GM23248 (cell line): ENCODE measurements at places on chromosomes 1 and 21. TPM values are rescaled to one million over a fixed set of nuclear protein-coding genes. Genes with fewer than 3 reads are reported as not detected.

Gene PTTG1IP
- total RNA-seq, result 680 and 814 TPM in 2 replicates

Gene HHAT
- 1.9 TPM in 2 replicates for total RNA-seq

Gene POGK
- 25.5 and 26.9 TPM in 2 replicates for total RNA-seq

Gene CFAP410
- total RNA-seq, result 17.0 and 20.5 TPM in 2 replicates

Gene ATP1A4
- not detected in 2 replicates for total RNA-seq

Gene ZSWIM5
- total RNA-seq, result 0.54 and 1.1 TPM in 2 replicates

GRCh38 chr1:235027076-235027861 lies 101.4 kb downstream of the TOMM20 start:
- DNase-seq, result no peak
- H3K36me3 ChIP-seq, result no peaks in the 10 kb centered on the region
- H3K27me3 ChIP-seq, result no peaks in the 10 kb centered on the region
- H3K27ac ChIP-seq, result no peak overlapping the region

GRCh38 chr21:45488931-45489721 lies 53.1 kb downstream of the SLC19A1 start:
- H3K27me3 ChIP-seq, result no peaks in the 10 kb centered on the region
- DNase-seq, result no peak
- H3K36me3 ChIP-seq, result no peaks in the 10 kb centered on the region
- no peak overlapping the region for H3K4me3 ChIP-seq
- no peak overlapping the region for H3K27ac ChIP-seq
- no peaks in the 10 kb centered on the region for H3K4me1 ChIP-seq

DNA sequence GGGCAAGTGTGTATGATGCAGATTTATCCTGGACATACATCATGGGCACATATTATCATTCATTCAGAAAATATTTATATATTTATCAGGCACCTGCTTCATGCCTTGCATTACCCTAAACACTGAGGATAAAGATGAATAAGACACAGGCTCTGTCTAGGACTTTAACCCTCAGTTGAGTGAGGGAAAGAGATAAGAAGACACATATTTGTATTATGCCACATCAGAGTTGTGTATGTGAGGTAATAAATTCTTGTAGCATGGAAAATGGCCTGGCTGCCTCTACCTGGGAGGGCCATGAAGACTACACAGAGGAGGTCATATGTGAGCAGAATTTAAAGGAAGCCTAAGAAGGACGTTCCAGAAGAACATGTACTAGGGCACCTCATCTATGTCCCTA lies 275.8 kb upstream of the ST6GALNAC5 start:
- H3K4me3 ChIP-seq, result no peak overlapping the region
- H3K36me3 ChIP-seq, result no peaks in the 10 kb centered on the region
- H3K4me1 ChIP-seq, result no peaks in the 10 kb centered on the region
- no peak overlapping the region for H3K27ac ChIP-seq

- H3K4me1 ChIP-seq, result peaks cover 12% of the 10 kb centered on the region
- DNase-seq, result no peak
- no peaks in the 10 kb centered on the region for H3K27me3 ChIP-seq
- H3K27ac ChIP-seq, result no peak overlapping the region
- H3K36me3 ChIP-seq, result no peaks in the 10 kb centered on the region
Measured at GRCh38 chr21:27817074-27817473, 850.2 kb upstream of the ADAMTS5 start.

- DNase-seq, result no peak
- H3K4me3 ChIP-seq, result peak overlapping the region; percentile 88
- H3K27ac ChIP-seq, result peak overlapping the region; percentile 77
- no peaks in the 10 kb centered on the region for H3K27me3 ChIP-seq
Measured at GRCh38 chr1:46617108-46617800, 643 bp upstream of the MOB3C start.

DNA sequence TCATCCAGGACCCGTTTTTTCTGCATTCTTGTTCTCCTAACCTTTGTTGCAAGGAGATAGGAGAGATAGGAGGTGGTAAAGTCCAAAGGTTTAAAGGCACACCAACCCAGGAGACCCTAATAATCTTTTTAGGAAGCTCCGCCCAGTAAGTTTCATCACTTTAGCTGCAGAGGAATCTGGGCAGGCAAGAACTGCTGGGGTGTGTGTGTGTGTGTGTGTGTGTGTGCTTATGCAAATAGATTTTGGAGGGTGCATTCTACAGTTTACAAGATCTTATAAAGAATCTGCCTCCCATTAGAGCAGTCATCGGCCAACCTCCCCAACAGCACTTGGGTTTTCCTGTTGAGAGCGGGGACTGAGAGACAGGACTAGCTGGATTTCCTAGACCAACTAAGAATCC lies 3.9 kb upstream of the IL10 start:
- no peaks in the 10 kb centered on the region; the same call in 1 of the 2 replicates for H3K27me3 ChIP-seq
- no peak overlapping the region for H3K4me3 ChIP-seq
- H3K4me1 ChIP-seq, result 0 out of 2 replicates have a peak, but pooled peaks cover 2% of the 10 kb centered on the region
- DNase-seq, result no peak

DNA sequence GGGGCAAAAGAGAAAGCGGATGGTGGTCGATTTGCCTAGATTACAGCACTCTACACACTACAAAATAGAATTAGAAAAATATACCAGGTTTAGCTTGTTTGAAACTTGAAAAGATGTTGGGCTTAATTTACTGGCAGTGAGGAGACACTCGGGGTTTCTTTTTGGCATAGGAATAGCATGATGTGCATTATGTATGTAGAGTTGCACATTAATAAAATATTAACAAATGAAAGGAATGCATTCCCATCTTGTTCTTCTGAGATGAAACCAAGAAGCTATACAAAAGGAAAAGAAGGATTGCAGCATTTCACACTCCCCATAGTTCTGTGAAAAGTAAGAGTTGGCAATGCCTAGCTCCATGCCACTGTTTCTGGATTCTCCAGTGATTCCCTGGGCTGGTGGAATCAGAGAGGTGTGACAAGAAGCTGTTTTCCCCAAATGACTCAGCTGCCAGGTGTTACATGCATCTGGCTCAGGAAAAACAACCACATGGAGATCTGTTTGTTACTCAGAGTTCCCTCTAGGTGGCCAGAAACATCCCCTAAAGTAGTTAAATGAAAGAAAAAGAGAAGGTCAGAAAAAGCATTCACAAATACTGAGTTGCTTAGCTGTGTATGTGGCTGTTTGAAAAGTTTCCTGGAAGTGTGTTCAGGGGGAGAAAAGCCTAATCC lies 115.6 kb downstream of the UCK2 start:
- H3K27ac ChIP-seq, result no peak overlapping the region
- no peak overlapping the region for H3K4me3 ChIP-seq
- peak; percentile 20 for DNase-seq
- no peaks in the 10 kb centered on the region for H3K4me1 ChIP-seq

DNA sequence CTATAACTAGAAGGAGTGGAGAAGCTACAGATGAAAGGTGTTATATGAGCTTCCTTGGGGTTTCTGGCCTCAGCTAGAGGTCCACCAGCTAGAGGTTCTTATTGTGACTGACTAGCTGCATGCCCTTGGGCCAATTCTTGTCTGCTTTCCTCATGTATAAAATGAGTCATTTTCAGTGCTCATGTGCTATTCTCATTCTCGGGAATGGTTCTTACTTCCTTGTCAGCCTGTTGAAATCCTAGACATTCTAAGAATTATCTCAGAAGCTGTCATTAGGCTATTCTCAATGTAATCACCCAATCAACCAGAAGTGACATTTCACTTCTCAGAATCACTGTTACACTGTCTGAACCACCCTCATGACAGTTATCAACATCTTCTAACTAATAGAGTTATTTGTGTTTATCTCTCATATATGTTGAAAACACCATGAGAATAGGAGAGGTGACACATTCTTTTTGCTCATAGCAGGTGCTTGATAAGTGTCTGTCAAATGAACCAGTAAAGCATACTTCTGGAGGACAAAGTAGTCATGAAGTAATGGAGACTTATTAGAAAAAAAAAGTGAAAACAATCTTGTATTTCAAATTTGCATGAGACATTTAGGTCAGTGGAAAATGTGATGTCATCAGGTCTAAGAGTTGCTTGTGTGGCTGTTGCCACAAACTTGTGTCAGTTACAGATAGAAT lies 122.8 kb upstream of the IVNS1ABP start:
- peaks cover 40% of the 10 kb centered on the region for H3K4me1 ChIP-seq
- peak; percentile 95 for DNase-seq
- H3K27me3 ChIP-seq, result no peaks in the 10 kb centered on the region
- no peak overlapping the region for H3K4me3 ChIP-seq
- H3K36me3 ChIP-seq, result no peaks in the 10 kb centered on the region

GRCh38 chr21:36260030-36260787 lies 59.8 kb upstream of the MORC3 start:
- no peaks in the 10 kb centered on the region; the same call in 1 of the 2 replicates for H3K36me3 ChIP-seq
- peak overlapping the region; percentile 62 for H3K27ac ChIP-seq
- H3K27me3 ChIP-seq, result no peaks in the 10 kb centered on the region
- peak overlapping the region; percentile 85 for H3K4me3 ChIP-seq

DNA sequence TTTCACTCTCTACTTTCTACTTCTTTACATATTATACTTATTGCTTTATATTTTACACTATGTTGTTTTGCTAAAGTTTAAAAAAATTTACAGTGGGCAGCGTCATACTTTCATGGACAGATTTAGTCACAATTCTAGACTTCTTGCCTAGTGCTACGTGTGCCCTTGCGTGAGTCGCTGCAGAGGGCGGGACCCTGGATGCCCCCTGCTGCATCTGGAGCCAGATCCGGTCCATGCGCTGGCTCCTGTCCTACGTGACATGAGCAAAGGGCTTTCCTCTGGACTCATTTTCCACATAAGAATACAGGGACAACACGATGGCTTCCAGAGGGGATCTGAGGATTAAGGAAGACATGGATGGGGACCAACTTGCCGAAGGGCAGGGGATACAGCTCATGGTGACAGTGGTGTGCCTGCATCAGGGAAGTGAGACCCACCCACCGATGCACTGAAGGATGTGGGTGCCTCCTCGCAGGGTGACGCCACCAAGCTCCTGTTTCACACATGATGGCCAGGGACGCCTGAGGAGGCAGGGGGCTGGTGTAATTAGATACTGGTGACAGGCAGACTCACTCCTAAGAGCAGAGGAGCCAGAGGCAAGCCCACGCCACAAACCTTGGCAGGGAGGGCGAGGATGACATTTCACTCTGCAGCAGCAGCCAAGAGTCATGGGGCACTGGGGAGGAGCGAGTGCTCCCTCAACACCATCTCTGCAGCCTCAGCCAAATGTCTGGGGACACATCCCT lies 86.6 kb downstream of the DMRTB1 start:
- H3K36me3 ChIP-seq, result no peaks in the 10 kb centered on the region
- H3K4me1 ChIP-seq, result peaks cover 34% of the 10 kb centered on the region
- no peak overlapping the region for H3K27ac ChIP-seq
- no peak overlapping the region for H3K4me3 ChIP-seq
- DNase-seq, result peak; percentile 80
- H3K27me3 ChIP-seq, result no peaks in the 10 kb centered on the region

GRCh38 chr1:30036229-30036547 lies 687.2 kb downstream of the MATN1 start:
- H3K27ac ChIP-seq, result no peak overlapping the region
- 0 out of 2 replicates have a peak, but pooled peaks cover 2% of the 10 kb centered on the region for H3K27me3 ChIP-seq
- H3K4me1 ChIP-seq, result no peaks in the 10 kb centered on the region
- DNase-seq, result no peak
- H3K36me3 ChIP-seq, result no peaks in the 10 kb centered on the region

- no peak overlapping the region for H3K27ac ChIP-seq
- no peak overlapping the region for H3K4me3 ChIP-seq
- H3K4me1 ChIP-seq, result peaks cover 18% of the 10 kb centered on the region
Measured at GRCh38 chr21:14883351-14883750, 181.4 kb downstream of the NRIP1 start.

- no peaks in the 10 kb centered on the region for H3K36me3 ChIP-seq
- no peak overlapping the region for H3K27ac ChIP-seq
- no peak overlapping the region for H3K4me3 ChIP-seq
- no peaks in the 10 kb centered on the region for H3K27me3 ChIP-seq
Measured at GRCh38 chr1:20684651-20685050, 23.5 kb upstream of the DDOST start.

GRCh38 chr1:112263042-112263441 lies 133.0 kb upstream of the CTTNBP2NL start:
- no peaks in the 10 kb centered on the region for H3K27me3 ChIP-seq
- H3K36me3 ChIP-seq, result no peaks in the 10 kb centered on the region
- H3K4me3 ChIP-seq, result no peak overlapping the region
- no peaks in the 10 kb centered on the region for H3K4me1 ChIP-seq
- DNase-seq, result no peak

- H3K36me3 ChIP-seq, result no peaks in the 10 kb centered on the region
- H3K27me3 ChIP-seq, result no peaks in the 10 kb centered on the region
- DNase-seq, result no peak
- peaks cover 14% of the 10 kb centered on the region for H3K4me1 ChIP-seq
Measured at GRCh38 chr1:70820396-70820795, 227.2 kb downstream of the PTGER3 start.

- DNase-seq, result no peak
- H3K4me1 ChIP-seq, result no peaks in the 10 kb centered on the region
Measured at GRCh38 chr1:82646888-82647287, 846.2 kb downstream of the ADGRL2 start.

DNA sequence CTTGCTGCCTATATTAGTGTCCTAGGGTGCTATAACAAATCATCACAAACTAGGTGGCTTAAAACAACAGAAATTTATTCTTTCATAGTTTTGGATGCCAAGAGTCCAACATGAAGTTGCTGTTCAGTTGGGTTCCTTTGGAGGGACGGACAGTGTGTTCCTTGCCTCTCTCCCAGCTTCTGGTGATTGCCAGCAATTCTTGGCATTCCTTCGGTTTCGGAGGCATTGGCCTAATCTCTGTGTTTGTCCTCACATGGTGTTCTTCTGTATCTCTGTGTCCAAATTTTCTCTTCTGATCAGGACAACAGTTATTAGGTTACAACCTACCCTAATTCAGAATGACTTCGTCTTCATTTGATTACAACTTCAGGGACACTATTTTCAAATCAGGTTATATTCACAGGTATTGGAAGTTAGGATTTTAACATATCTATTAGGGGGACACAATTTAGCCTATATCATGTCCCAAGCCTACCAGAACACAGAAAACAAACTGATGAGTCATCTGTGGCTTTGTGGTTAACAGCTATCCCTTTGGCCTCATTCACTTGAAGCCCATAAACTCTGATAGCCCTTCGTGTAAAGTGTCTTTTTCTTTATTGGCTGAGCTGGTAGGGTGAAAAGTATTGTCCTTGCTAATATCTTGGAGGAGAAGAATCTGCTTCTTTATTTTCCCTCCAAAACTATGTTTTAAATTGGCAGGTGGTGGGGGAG lies 83.2 kb upstream of the PAPPA2 start:
- no peaks in the 10 kb centered on the region for H3K4me1 ChIP-seq
- H3K36me3 ChIP-seq, result no peaks in the 10 kb centered on the region
- DNase-seq, result peak; percentile 47
- H3K27me3 ChIP-seq, result peaks cover 6% of the 10 kb centered on the region; the same call in 1 of the 2 replicates
- H3K4me3 ChIP-seq, result no peak overlapping the region

GRCh38 chr21:15932726-15933125 lies 202.9 kb downstream of the USP25 start:
- DNase-seq, result no peak
- H3K4me1 ChIP-seq, result no peaks in the 10 kb centered on the region
- no peak overlapping the region for H3K27ac ChIP-seq
- H3K4me3 ChIP-seq, result no peak overlapping the region

- DNase-seq, result no peak
- H3K36me3 ChIP-seq, result no peaks in the 10 kb centered on the region
- H3K27ac ChIP-seq, result no peak overlapping the region; the same call in 1 of the 2 replicates
- peaks cover 95% of the 10 kb centered on the region for H3K4me1 ChIP-seq
Measured at GRCh38 chr1:39396671-39397070, 94.8 kb upstream of the BMP8A start.
